ENCODE measurements at places on chromosomes 7 and 10. TPM values are rescaled to one million over a fixed set of nuclear protein-coding genes. Genes with fewer than 3 reads are reported as not detected.

GRCh38 chr10:73182568-73182967 lies 14.6 kb downstream of the FAM149B1 start:
- DNase-seq = no peak

- DNase-seq = no peak
Measured at GRCh38 chr7:434891-435629, 84.6 kb downstream of the PDGFA start.

GRCh38 chr10:97888641-97889262 lies 39.1 kb downstream of the GOLGA7B start:
- DNase-seq = no peak

Gene C7orf33
- not detected for total RNA-seq

Gene RET
- total RNA-seq = 0.66 TPM

Gene CPXM2
- total RNA-seq = 1.1 TPM

All from heart left ventricle (tissue), 16 donors.